Forelimb muscle (tissue), 1 donor: ENCODE measurements at places on chromosomes 3 and 15. TPM values are rescaled to one million over a fixed set of nuclear protein-coding genes. Genes with fewer than 3 reads are reported as not detected.

- no peak for DNase-seq
Observed at GRCh38 chr15:96693515-96693914, 363.0 kb downstream of the NR2F2 start.

DNA sequence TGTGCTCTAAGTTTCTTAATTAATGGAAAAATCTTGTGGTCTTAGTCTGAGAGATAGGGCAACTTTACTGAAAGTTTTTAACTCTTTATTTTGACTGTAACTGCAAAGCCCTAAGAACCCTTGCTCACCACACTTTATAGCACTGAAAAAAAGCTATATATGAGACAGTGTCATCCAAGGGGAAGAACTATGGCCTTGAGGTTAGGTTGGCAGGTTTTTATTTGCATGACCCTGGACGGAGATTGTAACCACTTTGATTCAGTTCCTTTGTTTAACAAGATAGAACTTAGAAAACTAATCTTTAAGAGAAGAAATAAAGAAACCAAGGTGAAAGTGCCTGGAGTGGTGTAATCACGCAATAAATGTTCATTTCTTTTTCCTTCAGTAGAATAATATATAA lies 30.6 kb upstream of the LYSMD4 start:
- no peak for DNase-seq

- no peak for DNase-seq
Observed at GRCh38 chr3:115270849-115271248, 123.8 kb upstream of the ZBTB20 start.

The SYNPR gene
- not detected for polyA plus RNA-seq

The ZNF660 gene
- 4.1 TPM for polyA plus RNA-seq

The NPAP1 gene
- polyA plus RNA-seq = 0.09 TPM
